ENCODE measurements at places on chromosomes 3 and 15. TPM values are rescaled to one million over a fixed set of nuclear protein-coding genes. Genes with fewer than 3 reads are reported as not detected.

GRCh38 chr3:141380279-141380678 is 12.0 kb downstream of the ZBTB38 start:
- DNase-seq: no peak

DNA sequence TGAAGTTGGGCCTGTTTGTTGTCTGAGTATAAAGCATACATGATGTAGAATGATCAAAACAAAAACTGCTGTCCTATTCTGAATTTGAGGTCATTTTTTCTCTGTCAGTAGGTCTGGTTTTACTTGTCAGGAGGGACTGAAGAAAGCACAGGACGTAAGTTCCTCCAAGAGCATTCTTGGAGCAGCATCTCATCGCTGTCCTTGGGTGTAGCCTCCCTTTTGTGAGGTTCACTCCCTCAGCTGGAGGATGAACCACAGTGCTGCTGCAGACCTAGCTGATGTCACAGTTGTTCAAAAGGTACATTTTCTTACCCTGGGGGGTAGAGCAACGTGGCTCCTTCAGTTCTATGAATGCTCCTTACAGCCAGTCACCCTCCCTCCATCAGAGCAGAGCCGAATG is 490.0 kb upstream of the TBL1XR1 start:
- DNase-seq: no peak

Gene EXD1
- not detected for total RNA-seq

- DNase-seq: no peak
Measured at GRCh38 chr3:90010341-90010740, 902.9 kb downstream of the EPHA3 start.

Gene LRRC34
- 4.7 TPM for total RNA-seq

DNA sequence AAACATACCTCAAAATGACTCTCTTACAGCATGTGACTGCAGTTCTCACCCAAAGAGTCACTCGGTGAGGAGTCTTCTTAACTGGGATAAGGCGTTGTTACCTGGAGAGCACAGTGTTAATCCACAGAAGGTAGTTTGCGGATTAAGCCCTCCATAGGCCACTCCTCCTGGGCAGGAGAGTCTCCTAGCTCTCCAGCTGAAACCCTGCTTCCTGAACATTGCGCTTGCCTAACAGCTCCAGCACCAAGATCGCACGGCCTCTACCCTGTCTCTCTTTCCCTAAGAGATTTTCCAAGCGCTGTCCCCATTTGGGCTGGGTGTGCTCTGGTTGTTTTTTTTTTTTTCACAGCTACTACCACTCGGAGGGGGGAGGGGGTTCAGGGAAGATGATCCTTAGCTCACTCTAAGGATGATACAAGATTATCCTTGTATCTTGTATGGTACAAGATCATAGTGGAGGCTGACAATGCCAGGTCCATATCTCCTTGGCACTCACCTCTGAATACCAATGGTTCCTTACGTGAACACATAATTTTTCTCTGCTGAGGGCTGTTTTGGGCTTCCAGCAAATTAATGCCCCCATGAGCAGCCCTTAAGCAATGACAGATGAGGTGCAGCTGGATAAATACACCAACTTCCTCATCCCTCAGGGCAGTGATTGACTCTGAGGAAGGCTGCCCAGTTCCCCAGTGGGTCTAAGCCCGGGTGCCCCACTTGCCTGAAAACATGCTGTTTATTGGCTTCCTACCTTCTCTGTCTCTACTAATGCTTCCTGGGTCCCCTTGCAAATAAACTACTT is 185.2 kb upstream of the TSC22D2 start:
- DNase-seq: no peak

- DNase-seq: no peak
Measured at GRCh38 chr3:177282119-177282655, 84.9 kb upstream of the TBL1XR1 start.

Gene PEX5L
- 0.04 TPM for total RNA-seq

- DNase-seq: no peak
Measured at GRCh38 chr3:12553921-12554391, 2.9 kb upstream of the MKRN2 start.

Measured in activated CD4-positive, alpha-beta T cell treated with anti-CD3 and anti-CD28 coated beads, Interleukin-2, amount 10 ng/mL, durations not matched to agents 7 days and 5 days (primary cell).